ENCODE measurements at places on chromosomes 5 and 9. TPM values are rescaled to one million over a fixed set of nuclear protein-coding genes. Genes with fewer than 3 reads are reported as not detected.

The PLAC8L1 gene
- polyA plus RNA-seq, result 0.62 TPM

GRCh38 chr9:8652255-8652654 is 852.7 kb upstream of the DMAC1 start:
- DNase-seq, result no peak

- no peak for DNase-seq
These were observed 5.0 kb downstream of the SRD5A1 start for GRCh38 chr5:6638236-6638635.

- no peak for DNase-seq
These were observed 707 bp downstream of the RMND5B start for GRCh38 chr5:178131446-178131996.

The IFNA13 gene
- not detected for polyA plus RNA-seq

DNA sequence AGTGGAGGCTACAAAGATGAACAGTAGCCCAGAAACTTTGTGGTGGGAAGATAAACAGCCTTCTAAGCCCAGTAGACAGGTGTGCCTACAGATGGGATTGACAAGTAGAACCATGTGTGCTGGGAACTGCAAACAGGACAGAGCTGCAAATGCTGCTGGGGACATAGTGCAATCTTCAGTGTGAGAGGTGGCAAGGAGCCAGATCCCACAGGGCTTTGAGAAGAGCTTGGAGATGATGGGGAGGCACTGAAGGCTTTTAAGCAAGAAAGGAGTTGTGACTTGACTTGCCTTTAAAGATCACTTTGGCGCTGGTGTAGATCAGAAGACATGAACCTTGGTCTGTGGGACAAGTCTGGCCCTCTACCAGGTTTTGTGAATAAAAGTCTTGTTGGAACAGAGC is 675.2 kb downstream of the ACTL7B start:
- DNase-seq, result no peak

The PRRC2B gene
- 187 TPM for polyA plus RNA-seq

The HTR1A gene
- polyA plus RNA-seq, result not detected

DNA sequence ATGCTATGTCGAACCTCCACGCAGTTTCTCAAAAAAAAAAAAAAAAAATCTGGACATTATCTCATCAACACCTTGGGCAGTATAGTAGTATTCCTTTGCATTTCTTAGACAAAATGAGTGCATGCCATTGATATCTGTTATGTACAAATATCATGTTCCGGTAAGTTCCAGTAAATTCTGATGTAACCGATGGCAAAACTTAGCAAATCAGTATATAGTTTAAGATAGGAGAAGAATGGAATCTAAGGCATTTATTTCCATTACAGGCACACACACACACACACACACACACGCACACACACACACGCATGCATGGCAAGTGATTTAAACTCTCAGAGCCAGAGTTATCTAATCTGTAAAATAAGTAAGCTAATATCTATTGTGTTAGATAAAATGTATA is 356.5 kb upstream of the TUSC1 start:
- no peak for DNase-seq

The PKD2L2 gene
- polyA plus RNA-seq, result 0.50 TPM

DNA sequence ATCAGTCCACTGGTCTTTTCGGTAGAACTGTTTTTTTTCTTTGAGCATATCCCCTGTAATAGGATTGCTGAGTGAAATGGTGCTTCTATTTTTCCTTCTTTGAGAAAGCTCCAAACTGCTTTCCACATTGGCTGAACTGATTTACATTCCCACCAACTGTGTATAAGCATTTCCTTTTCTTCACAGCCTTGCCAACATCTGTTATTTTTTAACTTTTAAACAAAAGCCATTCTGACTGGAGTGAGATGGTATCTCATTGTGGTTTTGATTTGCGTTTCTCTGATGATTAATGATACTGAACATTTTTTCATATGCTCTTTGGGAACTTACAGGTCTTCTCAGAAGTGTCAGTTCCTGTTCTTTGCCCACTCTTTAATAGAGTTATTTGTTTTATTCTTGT is 764.7 kb downstream of the MTRR start:
- no peak for DNase-seq

GRCh38 chr9:77424993-77425392 is 223.1 kb downstream of the GNA14 start:
- DNase-seq, result no peak

DNA sequence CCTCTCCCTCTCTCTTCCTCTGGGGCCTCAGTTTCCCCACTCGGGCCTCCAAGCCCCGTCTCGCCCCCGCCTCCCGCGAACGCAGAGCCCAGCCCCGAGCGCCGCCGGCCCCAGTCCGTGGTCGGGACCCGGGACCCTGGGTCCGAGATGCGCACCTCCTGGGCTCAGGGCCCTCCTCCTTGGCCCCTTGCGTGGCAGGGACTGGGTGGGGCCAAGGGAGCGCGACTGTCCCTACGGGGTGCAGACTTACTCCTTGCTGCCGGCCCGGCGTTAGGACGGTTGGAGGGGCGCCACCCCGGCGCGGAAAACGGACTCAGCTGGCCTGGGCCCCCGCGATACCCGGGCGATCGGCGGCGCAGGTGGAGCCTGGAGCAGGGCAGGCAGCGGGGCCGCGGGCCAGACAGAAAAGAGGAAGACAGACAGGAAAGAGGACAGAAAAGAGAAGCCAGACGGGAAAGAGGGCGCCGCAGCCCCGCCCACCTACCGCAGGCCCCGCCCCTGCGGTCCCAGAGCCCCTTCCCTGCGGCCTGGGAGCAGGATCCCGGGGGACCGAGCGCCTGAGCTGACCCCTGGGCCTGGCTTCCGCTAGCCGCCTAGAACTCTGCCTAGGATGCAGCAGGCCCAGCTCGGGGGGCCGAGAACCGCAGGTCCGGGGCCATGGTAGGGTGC is at the start of gene GBGT1:
Gene GBGT1 (minus strand): TSS at position 411 of the 669 bp plus-strand sequence. CDS start 1,502 bp downstream, outside the sequence.
- DNase-seq, result no peak

The ST6GALNAC4 gene
- polyA plus RNA-seq, result 11.1 TPM

DNA sequence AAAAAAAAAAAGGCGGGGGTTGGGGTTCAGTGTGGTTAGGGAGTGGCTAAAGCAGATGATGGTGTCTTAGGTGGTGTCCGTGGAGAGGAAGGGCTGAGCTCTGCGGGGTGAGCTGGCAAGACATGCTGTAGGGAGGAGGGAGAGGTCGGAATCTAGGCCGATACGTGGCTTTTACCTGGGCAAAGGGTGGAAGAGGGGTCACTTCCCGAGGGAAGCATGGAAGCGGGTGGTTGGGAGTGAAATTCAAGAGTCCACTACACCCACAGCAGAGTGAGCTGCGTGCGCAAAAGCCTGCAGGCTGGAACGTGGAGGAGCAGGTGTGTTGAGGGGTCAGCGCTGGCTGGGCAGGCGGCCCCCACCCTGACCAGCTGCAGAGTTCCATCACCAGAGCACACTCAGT is 17.8 kb downstream of the TBC1D9B start:
- DNase-seq, result no peak

DNA sequence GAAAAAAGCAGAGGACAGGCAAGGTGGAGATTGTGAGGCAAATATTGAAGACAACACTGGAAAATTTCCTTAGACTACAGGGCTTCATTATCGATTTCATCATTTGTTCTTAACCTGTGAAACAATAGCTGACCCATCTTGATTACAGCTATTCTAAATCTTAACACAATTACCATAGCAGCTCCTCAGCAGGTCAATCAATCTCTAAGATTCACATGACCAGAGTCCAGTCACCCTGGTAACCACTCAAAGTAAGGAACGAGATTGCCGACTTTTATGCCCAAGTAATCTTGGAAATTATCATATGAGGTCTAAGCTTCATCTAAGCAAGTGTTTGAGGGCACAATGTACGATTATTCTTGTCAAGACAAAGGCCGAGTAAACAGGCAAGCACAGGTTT is 93.8 kb downstream of the TTC39B start:
- no peak for DNase-seq

- no peak for DNase-seq
These were observed 82.7 kb upstream of the TAF11L2 start for GRCh38 chr5:17415321-17415758.

DNA sequence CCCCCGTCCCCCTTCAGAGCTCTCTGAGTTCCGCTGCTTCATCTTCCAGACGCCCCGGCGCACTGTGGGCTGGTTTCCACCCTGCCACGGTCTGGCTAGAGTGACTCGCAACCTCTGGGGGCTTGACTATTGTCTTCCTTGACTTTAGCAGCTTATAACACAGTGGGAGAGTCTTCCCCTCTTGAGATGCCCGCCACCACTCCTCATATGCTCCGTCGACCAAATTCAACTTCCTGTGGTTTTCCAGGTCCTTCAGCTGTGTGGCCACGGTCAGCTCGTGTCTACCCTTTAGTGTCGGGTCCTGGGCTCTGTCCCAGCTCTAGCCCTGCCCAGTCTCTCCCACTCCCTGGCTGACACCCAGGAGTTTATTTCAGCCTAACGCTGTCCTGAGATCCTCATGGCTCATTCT is 28.2 kb upstream of the NCS1 start:
- DNase-seq, result no peak

DNA sequence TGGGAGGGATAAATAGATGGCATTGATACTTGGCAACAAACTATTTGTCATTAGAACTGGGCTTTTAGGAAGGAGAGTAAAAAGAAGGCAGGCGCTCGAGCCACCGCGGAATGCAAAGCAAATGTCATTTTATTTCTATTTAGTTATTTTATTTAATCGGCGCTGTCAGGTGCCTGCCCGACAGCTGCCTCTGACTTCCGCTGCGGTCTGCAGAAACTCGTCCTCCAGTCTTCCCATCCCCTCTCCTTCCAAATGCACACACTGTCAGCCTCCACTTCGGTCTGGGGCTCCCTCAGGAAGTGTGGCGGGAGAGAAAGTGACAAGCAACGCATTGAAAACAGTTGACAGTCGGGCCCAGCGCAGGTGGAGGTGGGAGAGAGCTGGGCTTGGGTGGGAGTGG is 29.3 kb downstream of the ASS1 start:
- DNase-seq, result no peak

- DNase-seq, result no peak
These were observed 189.4 kb downstream of the CCDC192 start for GRCh38 chr5:127892467-127893207.

DNA sequence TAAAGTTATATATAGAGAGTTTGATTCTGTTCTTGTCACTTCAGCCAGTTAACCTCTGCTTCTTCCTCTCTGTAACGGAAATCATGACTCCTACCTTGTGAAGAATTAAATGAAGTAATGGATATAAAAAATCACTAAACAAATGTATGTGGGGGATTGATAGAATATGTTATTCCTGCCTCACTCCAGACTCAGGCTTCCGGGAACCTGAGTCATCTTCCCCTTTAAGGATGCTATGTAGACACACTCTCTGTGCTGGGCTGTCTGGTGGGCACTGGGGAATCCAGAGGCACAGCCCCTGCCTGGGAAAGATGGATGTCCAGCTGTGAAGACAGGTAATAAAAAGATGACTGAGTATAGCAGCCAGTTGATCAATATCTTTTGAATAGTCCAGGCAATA is 77.4 kb downstream of the ZNF618 start:
- DNase-seq, result no peak

GRCh38 chr5:97297063-97297703 is 114.1 kb upstream of the RIOK2 start:
- DNase-seq, result no peak

The HAVCR1 gene
- 0.14 TPM for polyA plus RNA-seq

The DHX29 gene
- 33.2 TPM for polyA plus RNA-seq

- DNase-seq, result no peak
These were observed 32.8 kb upstream of the BASP1 start for GRCh38 chr5:17184588-17184987.

- no peak for DNase-seq
These were observed 159.1 kb upstream of the ACOT12 start for GRCh38 chr5:81552852-81553566.

The SPTLC1 gene
- 107 TPM for polyA plus RNA-seq

- DNase-seq, result no peak
These were observed 182.8 kb downstream of the SEMA5A start for GRCh38 chr5:9363026-9363425.

- no peak for DNase-seq
These were observed 156.2 kb downstream of the MED10 start for GRCh38 chr5:6222121-6222520.

- DNase-seq, result no peak
These were observed 2.5 kb downstream of the TJP2 start for GRCh38 chr9:69176471-69177171.

DNA sequence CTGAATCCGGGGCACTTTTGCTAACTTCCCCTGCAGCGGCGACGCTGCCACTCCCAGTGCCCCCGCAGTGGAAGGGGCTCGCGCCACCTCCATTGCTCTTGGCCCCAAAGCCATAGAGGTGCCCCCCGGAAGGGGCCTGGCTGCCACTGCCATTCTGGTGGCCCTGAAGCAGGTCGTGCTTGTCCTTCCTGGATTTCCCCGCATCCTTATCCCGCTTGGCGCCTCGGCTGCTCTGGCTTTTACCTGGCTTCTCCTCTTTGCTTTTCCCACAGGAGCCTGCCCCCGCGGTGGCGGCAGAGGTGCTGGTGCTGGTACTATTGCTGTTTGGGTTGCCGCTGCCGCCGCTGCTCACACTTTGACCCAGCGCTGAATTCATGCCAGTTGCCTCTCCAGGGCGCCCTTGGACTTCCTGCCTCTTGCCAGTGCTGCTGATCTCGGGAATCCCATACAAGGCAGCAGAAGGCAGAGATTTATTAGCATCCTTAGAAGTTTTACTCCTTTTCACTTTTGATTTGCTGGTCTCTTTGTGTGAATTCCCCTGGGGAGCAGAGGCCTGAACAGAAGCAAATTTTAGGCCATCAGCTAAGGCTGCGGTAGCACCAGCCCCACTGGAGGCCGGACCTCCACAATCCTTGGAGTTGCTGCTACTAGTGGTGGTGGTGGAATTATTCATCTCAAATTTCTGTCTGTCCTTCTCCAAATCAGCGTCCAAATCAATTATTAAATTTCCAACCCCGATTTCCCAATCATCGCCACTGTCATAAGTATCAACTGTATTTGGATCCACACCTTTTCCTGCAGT is 2.1 kb downstream of the ZNF608 start:
- no peak for DNase-seq

DNA sequence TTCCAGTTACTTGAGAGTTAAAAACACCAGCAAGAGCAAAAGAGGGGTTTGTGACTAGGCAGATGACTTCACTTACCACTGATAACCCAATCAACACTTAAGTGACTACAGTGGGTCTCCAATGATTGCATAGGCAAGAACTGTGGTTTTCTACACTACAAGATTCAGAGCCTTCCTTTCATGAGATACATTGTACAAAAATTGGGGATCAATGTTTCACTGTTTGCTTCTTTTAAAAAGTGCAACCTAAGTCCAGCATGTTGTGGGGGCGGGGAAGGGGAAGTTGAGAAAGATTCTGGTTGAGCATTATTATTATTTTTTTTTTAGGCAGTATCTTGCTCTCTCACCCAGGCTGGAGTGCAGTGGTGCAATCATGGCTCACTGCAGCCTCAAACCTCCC is 3.6 kb downstream of the IQGAP2 start:
- DNase-seq, result no peak

DNA sequence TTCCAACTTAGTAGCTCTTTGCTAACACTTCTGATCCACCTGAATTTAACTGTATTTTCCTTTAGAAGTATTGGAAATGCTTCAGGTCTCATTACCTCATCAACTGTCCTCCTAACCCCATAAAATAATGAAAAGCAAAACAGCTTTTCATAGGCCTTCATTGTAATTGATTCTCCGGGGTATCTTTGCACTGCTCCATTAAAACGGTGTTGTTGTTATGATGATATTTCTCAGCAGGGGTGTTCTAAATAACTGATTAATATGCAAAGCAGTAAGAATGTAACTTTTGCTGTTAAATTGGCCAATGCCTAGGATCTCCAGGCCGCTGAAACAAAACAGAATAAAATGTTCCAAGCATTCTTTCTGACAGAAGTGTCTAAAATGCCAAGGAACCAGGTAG is 1983.2 kb downstream of the EFNA5 start:
- no peak for DNase-seq

GRCh38 chr9:115747731-115748130 is 405.9 kb upstream of the PAPPA start:
- no peak for DNase-seq

The IFNA21 gene
- polyA plus RNA-seq, result not detected

The C5orf58 gene
- polyA plus RNA-seq, result 0.59 TPM

Data from left renal pelvis (tissue), 4 donors.